ENCODE measurements at places on chromosomes 6 and 20.

- no peak for DNase-seq
Observed at GRCh38 chr6:5059036-5059896, 25.9 kb upstream of the PPP1R3G start.

DNA sequence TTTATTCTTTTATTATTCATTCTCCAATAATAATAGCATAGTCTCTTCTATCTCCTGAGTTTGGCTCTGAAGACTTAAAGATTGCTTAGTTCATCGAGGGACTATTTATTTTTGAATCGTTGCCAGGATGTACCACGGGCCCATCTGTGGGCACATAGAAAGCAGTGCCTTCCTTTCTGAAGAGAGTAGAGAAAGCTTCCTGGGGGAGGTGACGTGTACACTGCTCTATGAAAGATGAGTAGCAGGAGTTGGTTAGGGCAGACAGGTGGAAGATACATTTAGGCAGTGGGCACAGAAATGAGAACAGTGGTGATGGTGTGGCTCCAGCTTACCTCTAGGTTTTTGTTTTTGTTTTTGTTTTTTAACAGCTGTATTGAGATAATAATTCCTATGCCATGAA is 98.4 kb downstream of the CDKAL1 start:
- no peak for DNase-seq

- DNase-seq = no peak
Observed at GRCh38 chr6:110341663-110342596, 16.2 kb downstream of the METTL24 start.

DNA sequence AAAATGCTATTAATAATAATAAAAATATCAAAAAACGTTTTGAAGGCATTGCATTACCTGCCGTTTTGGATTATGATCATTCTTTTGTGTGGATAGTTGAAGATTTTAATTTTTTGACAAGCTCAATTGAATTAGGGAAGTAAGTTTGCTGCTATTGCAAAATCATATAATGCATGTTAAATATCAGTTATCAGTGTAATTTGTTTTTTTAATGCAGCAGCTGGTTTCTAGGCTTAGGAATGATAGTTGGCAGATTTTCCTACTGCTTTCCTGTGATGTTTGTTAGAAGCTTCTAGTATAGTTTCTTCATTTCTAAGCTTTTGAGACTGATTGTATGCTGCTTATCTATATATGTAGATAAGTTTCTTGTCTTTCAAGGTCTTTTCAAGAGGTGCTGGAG is 99.0 kb downstream of the JARID2 start:
- DNase-seq = no peak

- DNase-seq = peak; percentile 90
Observed at GRCh38 chr6:31615748-31616147, 714 bp downstream of the AIF1 start.

DNA sequence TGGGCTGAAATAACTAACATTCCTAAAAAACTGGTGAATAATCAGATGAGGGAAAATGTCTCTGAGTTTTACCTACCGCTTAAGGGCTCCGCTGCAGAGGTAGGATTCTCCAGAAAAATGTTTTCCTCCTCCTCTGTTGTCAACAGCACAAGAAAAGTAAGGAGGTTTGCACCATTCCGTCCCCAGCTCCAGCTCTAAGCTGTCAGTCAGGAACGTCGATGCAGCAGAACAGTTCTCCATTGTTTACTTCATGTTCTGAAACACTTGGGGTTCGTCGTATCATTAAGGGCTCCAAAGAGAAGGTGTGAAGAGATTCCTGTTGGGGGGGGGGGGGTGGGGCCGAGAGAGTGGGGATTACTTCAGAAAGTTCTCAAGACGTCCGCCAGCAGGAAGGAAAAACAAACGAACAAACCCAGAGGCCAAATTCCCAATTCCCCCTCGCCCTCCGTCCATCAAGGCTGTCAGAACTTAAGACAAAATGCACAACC is 734 bp downstream of the MMS22L start:
- no peak for DNase-seq

GRCh38 chr6:117956386-117956785 is 49.3 kb downstream of the SLC35F1 start:
- DNase-seq = no peak

- DNase-seq = no peak
Observed at GRCh38 chr6:50990750-50991446, 172.2 kb downstream of the TFAP2B start.

DNA sequence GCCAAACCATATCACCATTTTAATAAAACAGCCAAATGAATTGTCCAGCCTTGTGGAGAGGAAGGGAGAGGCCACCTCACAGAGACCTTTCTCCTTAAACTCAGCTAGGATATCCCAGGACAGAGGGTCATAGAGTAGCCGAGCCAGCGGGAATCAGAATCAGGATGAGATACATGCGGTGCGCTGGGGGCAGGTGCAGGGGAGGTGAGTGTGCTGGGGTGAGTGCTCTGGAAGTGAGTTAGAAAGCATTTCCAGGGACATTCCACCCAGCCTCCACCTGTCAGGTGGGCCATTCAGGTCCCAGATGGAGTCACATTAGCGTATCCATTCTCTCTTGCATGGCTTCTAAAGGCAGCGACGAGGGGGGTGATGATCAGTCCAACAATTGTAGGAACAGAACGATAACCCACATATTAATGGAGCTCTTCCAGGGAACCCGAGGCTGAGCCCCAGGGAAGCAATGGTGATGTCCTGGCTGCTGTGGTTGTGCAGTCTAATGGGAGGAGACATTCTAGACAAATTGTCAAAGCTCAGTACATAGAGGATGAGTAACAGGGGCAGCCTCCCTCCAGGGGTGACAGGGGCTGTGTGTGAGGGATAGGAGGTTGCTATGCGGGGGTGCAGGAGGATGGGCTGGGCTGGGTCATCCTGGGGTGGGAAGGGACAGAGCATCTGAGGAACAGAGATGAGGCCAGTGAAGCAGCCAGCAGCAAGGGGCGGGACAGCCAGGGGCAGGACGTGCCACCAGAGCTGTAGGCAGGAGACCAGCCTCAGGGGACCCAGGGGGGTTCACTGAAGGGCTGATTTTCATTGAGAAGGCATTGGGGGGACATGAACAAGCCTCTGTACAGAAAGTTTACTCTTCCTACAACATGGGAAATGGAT is 88.7 kb upstream of the FRMD1 start:
- no peak for DNase-seq

- DNase-seq = no peak
Observed at GRCh38 chr6:4610256-4610655, 165.9 kb upstream of the CDYL start.

DNA sequence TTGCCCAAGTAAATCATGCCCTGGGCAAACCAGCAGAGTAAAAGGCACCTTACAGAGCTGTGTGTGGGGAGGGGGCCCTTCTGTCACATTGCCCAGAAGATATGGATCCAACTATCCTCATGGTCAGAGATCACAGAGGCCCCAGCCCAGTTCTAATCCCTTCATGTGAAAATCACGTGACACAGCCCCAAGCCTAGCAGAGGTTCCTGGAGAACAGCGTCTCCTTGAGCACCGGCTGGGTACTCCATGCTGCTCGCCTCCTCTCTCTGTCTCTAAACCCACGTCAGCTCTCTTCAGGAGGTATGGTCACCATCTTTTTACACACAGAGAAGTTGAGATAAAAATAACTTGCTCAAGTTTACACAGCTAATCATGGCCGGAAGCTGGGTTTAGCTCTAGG is 230.2 kb downstream of the ANKRD60 start:
- no peak for DNase-seq

DNA sequence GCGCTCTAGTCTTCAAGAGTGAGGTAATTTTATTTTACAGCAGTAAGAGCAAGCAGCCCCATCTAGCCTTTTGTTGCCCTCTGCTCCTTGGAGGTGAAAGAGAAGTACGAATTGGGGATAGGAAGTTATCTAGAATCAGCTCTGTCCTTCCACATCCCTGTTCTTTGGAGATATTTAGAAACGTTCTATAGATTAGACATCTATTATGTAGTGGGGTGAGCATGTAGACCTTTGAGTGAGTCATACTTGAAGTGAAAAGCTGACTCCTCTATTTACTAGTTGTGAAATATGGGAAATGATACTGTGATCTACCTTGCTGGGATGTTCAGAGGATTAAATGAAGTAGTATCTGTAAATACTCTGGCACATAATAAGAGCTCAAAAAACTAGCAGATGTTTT is 36.0 kb upstream of the SLC35D3 start:
- no peak for DNase-seq

GRCh38 chr20:24469116-24469893 is at the start of gene SYNDIG1:
Gene SYNDIG1 (plus strand): TSS chr20:24469629. CDS start chr20:24543098, 73,469 bp downstream.
- DNase-seq = no peak

DNA sequence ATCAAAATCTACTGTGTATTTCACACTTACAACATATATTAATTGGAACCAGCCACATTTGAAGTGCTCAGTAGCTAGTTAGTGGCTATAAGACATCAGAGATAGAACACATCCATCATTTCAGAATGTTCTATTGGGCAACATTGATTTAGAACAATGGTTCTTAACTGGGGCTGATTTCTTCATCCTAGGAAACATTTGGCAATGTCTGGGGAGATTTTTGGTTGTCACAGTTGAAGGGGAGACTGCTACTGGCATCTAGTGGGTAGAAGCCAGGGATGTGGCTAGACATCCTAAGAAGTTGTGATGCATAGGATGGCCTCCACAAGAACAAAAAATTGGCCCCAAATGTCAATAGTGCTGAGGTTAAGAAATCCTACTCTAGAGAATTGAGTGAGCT is 132.5 kb downstream of the OLIG3 start:
- DNase-seq = no peak

GRCh38 chr20:23877524-23877923 is 2.0 kb downstream of the CST5 start:
- no peak for DNase-seq

DNA sequence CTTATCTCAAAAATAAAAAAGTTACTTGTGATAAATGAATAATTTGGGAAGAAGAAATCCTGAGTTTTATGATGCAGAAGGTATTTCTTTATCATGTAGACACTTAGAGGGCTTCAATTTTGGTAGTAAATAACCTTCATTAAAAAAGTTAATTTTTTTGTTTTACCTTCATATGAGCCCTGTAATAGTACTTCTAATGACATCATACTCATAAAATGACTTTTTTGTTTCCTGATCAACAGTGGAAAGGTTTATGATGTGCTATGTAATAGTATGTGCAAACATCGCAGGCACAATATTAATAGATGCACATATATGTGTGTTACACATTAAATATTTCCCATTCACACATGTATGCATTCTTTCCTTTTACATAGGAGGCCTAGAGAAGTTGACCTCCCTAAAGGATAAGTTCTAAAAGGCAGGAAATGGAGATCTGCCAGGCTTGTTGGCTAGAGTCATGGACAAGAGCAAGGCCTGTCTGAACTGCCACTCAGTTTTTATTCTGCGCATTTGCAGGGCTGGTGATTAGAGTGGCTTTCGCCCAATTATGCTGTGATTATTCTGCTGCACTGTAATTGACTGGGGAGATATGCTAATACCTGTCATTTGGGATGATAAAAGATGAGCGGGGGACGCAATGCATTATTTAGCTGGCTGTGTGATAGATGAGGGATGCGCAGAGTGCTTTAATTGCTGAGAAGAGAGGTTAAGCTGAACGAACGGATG is 272.6 kb downstream of the TMEM242 start:
- DNase-seq = no peak

DNA sequence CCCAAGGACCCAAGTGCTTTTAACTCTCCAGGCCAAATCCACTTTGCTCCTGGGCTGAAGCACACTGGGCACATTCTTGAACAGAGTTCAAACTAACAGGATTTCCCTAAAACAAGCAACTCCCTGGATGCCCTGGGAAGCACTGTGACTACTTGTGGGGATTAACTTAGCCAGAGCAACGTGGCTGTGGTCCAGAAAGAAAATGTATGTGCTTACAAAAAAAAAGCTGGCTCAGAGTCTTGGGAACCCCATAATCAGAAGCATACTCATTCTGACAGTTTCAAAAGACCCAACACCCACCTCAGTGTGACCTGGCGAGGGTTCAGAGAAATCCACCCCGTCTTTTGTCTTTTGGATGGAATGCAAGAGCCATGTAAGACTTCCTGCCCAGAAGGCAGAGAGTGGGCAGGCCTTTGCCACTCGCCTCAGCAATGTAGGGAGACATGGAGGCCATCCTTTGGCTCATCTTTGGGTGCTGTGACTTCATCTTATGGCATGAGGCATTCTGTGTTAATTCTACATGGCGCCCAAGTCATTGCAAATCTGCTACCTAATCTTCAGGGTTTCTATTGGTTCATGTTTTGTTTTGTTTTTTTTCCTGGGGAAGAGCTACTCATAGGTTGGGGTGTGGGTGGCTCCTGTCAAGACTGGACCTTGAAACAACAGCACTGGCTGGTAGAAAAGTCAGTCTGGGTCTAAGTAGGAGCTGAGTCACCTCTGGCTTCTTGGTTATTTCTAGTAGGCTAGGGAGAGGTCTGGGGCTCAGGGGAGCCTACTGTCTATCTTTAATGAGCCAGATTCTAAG is 248.6 kb upstream of the SUPT3H start:
- DNase-seq = no peak

DNA sequence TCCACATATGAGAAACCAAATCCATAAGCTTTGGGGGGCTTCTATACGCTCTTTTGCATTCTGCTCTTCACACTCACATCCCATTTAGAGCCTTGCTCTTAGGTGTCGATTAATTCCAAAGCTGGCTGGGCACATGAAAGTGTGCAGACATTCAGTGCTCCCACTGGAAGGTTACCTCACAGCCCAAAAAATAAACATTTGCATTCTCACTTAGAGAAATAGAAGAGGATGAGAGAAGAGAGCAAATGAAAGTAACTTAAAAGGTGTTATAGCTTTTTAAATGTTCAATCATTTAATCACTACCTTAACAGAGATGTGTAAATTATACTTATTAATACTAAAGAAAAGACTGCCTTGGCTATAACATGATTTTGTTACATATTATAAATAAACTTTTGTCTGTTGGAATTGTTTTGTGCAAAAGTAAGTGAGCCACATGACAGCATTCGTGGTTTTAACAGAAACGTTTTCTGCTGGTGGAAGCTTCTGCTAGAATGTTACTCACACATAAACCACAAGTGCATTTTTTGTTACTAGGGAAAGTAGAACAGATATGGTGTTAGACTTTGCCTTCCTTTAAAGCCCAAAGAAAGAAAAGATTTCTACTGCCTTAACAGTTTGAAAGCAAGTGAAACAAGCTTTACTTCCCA is 116.7 kb downstream of the SIM1 start:
- DNase-seq = no peak

GRCh38 chr6:168123165-168123911 is 44.3 kb upstream of the FRMD1 start:
- no peak for DNase-seq

- DNase-seq = no peak
Observed at GRCh38 chr20:36917943-36918342, 33.6 kb downstream of the SAMHD1 start.
